ENCODE measurements at places on chromosomes 2 and 18. TPM values are rescaled to one million over a fixed set of nuclear protein-coding genes. Genes with fewer than 3 reads are reported as not detected.

DNA sequence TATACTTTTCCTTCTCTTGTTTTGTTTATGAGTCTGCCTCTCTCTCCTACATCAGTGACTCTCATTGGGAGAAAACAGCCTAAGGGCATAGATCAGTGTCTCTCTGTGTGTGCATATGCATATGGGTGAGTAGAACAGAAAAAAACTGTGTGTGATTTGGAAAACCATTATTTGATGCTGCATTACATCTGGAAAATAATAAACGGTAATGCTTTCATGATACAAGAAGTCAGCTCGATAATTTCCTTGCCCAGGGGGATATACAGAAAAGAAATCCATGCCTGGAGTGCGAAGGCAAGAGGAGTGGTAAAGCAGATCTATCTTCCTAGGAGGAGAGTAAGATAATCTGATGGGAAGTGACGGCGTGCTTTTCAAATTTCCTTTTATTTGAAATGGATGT is 221.5 kb upstream of the LYPD1 start:
- DNase-seq, result no peak

GRCh38 chr2:1670636-1671035 is 73.7 kb downstream of the PXDN start:
- DNase-seq, result no peak

- DNase-seq, result no peak
Observed at GRCh38 chr18:8288472-8289195, 320.6 kb upstream of the RAB12 start.

GRCh38 chr2:178666458-178666857 is 140.8 kb downstream of the TTN start:
- DNase-seq, result no peak

DNA sequence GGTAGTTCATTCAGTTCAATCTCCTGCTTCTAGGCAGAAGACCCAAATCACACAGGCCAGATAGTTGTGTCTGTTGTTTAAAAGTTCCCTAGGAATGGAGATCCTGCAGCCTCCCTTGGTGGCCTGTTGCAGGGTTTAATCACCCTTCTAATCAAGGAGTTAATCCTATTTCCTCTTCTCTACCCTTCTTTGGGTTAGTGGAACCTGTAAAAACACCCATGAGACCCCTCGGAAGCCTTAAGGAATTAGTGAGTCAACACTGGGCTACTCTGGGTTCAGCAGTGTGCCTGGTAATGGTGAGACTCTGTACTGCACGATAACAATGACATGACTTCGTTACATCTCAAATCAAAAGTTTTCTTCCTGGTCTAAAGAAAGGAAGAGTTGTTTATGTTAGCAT is 217.6 kb upstream of the NRP2 start:
- DNase-seq, result no peak

DNA sequence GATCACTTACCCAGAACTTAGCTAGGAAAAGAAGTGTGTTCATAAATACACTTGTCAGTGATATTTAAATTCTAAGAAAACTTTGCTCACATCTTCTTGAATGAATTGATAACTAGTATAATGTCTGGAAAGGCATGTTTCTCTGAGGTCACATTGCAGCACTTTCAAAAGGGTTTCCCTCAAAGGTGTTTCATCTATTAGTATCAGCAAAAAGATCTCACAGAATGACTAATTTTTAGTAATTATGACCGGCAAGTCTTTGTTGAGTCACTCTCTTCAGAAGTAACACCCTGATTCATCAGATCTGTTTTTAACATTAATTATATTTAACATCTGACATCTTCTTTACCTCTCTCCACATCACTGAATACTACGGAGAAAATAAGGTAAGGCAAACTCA is 222.3 kb downstream of the IKZF2 start:
- DNase-seq, result no peak

GRCh38 chr2:186485576-186485870 is 537 bp upstream of the ZC3H15 start:
- no peak for DNase-seq

DNA sequence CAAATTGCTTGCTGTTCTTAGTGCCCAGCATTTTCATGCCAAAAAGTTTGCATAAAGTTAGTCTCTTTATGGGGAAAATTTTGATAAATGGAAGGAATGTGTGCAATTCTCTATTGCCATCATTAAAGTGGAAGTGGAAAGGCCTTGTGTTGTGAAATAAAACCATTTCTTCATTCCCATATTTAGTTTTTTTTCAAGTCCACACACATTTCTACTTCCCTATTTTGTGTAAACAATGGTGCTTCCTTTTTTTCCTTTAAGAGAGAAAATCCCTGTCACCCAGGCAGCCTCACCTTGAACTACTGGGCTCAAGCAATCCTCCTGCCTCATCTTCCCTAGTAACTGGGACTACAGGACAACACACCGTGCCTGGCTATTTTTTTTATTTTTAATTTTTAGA is 42.3 kb upstream of the NCOA1 start:
- DNase-seq, result no peak

- DNase-seq, result no peak
Observed at GRCh38 chr2:145067549-145068030, 547.7 kb upstream of the ZEB2 start.

GRCh38 chr2:24073816-24074215 is 2.3 kb downstream of the SF3B6 start:
- DNase-seq, result no peak

GRCh38 chr18:23596183-23596582 is 9.9 kb upstream of the NPC1 start:
- DNase-seq, result no peak

DNA sequence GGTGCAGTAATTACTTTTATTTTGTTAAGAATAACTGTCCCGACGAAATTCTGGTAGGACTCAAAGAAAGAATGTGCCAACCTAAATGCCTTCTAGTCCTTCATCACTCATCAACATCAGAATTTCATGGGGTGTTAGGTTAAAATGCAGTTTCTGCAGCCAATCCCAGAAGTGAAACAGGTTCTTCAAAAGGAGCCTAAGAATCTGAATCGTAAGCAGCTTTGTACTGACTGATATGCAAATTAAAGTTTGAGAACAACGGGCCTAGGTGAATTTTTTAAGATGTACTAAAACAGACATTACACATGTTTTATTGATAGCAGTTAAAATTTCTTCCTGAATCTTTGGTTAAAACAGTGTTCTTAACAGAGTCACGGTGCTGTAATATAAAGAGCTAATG is 140.3 kb upstream of the ZC3H15 start:
- no peak for DNase-seq

Gene RAMP1
- 44.5 TPM for polyA plus RNA-seq

Gene ACVR1
- polyA plus RNA-seq, result 2.1 TPM

Gene KCNK3
- 0.83 TPM for polyA plus RNA-seq

Gene IL36RN
- not detected for polyA plus RNA-seq

Gene GATA6
- polyA plus RNA-seq, result 4.9 TPM

Gene HYCC2
- 10.5 TPM for polyA plus RNA-seq

Gene LOXHD1
- 0.22 TPM for polyA plus RNA-seq

Gene UGT1A6
- not detected for polyA plus RNA-seq

Gene CYP27C1
- polyA plus RNA-seq, result 0.33 TPM

Data from spleen (tissue), 13 donors.